ENCODE measurements at places on chromosomes 1 and 21. TPM values are rescaled to one million over a fixed set of nuclear protein-coding genes. Genes with fewer than 3 reads are reported as not detected.

TCP10L gene
- 0.91 TPM for polyA plus RNA-seq

AK4 gene
- polyA plus RNA-seq, result 50.5 TPM

AJAP1 gene
- 0.64 TPM for polyA plus RNA-seq

DNA sequence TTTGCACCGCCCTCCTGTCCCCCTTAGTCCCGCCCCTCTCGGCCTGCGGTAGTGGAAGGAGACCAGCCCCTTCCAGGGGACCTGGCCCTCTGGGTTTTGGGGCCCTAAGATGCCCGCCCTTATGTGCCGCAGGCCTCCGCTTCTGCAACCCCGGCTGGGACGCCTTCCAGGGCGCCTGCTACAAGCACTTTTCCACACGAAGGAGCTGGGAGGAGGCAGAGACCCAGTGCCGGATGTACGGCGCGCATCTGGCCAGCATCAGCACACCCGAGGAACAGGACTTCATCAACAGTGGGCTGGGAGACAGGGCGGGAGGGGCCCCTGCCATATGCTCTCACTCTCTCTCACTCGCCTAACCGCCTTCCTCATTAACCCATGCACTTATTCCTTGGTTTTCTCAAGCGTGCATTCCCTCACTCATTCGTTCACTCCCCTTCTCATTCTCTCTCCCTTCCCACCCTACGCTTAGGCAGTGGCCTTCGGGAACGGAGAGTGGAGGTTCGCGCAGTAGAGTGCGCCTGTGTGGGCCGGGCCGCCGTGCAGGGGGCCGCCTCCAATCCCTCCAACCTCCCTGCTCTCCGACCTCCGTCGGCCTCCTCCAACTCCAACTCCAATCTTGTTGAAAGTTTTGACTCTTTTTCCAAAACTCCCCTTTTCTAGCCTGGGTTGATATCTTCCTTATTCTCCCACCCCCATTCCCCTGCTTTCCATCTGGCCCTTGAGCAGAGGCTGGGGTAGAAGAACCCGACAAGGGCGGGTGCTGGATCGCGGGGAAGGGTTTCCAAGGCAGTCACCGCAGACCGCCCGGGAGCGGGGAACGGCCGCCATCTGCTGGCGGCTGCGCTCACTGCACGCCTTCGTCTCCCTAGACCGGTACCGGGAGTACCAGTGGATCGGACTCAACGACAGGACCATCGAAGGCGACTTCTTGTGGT, 15.2 kb downstream of the BCAN start:
- DNase-seq, result peak; percentile 85

DNA sequence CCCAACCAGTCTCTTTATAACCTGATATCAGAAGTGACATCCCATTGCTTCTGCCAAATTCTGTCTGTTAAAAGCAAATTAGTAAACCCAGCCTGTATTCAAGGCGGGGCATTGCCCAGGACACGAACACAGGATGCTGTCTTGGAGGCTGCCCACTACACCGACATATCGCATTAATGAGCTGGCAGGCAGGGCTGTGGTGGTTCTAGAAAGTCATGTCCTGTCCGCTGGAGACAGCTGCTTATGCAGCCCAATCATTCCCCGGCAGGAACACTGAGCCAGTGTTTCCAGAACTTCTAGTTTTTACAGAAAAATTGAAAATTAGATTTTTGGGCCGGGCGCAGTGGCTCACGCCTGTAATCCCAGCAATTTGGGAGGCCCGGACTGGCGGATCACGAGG, 19.3 kb downstream of the C1orf167 start:
- no peak for DNase-seq

NBPF4 gene
- not detected for polyA plus RNA-seq

FAM151A gene
- 13.5 TPM for polyA plus RNA-seq

CADM3 gene
- polyA plus RNA-seq, result 0.77 TPM

DNA sequence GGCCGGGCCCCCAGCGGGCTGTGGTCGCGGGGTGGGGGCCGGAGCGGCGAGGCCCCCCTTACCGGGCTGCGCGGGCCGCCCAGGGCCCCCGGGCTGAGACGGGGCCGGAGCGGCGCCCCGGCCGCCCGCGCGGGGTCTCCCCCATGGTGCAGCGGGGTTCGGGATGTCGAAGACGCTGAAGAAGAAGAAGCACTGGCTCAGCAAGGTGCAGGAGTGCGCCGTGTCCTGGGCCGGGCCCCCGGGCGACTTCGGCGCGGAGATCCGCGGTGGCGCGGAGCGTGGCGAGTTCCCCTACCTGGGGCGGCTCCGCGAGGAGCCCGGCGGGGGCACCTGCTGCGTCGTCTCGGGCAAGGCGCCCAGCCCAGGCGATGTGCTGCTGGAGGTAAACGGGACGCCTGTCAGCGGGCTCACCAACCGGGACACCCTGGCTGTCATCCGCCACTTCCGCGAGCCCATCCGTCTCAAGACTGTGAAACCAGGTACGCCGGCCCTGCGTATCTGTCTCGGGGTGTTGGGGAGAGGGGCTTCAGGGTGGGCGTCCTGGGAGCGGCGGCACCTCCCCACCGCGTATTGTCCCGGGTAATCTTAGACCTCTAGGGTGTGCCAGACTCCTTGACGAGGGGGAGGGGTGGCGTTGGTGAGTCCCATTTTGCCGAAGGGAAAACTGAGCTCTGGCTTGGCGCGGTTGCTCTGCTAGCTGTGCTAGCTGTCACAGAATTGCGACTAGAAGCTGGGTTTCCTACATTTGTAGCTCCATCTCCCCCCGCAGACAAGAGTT, 745 bp downstream of the MAGI3 start:
- peak; percentile 65 for DNase-seq

Measured in hepatocyte (in vitro differentiated cells).